ENCODE measurements at places on chromosomes 16 and 17. TPM values are rescaled to one million over a fixed set of nuclear protein-coding genes. Genes with fewer than 3 reads are reported as not detected.

GRCh38 chr17:42818379-42818778 lies 5.7 kb downstream of the BECN1 start:
- peaks cover 4% of the 10 kb centered on the region for H3K4me1 ChIP-seq
- no peak overlapping the region for H3K27ac ChIP-seq
- H3K4me3 ChIP-seq = no peak overlapping the region
- H3K36me3 ChIP-seq = peaks cover 17% of the 10 kb centered on the region

- no peaks in the 10 kb centered on the region for H3K27me3 ChIP-seq
- H3K36me3 ChIP-seq = peaks cover 6% of the 10 kb centered on the region
Measured at GRCh38 chr17:22703204-22703603, 1010.9 kb downstream of the KCNJ18 start.

DNA sequence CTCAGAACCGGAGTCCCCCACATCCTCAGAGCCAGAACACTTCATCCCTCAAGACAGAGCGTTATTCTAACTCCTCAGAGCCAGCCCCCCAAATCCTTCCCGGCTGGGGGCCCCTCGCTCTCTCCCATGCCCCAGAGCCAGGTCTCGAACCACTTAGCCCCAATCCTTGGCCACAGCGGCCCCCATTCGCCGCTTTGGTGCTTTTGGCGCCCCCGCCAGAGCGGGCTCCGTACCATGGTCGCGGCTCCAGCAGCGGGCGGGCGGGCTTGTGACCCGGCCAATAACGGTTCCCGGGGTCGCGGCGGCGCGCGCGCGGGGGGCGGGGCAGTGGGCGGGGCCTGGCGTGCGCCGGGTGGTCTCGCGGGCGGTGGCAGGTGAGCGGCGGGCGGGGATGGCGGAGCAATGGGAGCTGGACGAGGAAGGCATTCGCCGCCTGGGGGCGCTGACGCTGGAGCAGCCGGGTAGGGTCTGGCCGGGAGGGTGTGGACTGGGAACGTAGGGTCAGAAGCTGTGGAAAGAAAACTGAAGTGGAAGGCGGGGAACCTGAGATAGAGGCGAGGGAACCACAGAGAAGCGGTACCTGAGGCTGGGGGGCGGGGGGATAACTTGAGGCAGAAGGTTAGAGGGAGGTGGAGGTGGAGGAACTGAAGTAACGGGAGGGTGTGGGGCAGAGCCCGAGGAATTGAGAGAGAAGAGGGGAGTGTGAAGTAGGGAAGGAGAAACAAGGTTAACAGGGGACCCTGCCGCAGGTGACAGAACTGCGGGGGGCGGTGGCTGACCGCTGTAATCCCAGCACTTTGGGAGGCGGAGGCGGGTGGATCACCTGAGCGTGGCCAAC lies at the start of the genes KCTD19 and LRRC36:
TSS of gene KCTD19 (minus strand) at position 270 of the 838 bp plus-strand sequence. CDS start at position 236, 34 bp downstream.
TSS of gene LRRC36 (plus strand) at position 344 of the 838 bp plus-strand sequence. CDS start at position 392, 48 bp downstream.
- no peak within 1 kb of the TSS for H3K27ac ChIP-seq
- H3K36me3 ChIP-seq = no peaks in the 10 kb centered on the region
- H3K4me3 ChIP-seq = peak within 1 kb of the TSS; percentile 65
- H3K27me3 ChIP-seq = peaks cover 34% of the 10 kb centered on the region
- no peaks in the 10 kb centered on the region for H3K4me1 ChIP-seq

DNA sequence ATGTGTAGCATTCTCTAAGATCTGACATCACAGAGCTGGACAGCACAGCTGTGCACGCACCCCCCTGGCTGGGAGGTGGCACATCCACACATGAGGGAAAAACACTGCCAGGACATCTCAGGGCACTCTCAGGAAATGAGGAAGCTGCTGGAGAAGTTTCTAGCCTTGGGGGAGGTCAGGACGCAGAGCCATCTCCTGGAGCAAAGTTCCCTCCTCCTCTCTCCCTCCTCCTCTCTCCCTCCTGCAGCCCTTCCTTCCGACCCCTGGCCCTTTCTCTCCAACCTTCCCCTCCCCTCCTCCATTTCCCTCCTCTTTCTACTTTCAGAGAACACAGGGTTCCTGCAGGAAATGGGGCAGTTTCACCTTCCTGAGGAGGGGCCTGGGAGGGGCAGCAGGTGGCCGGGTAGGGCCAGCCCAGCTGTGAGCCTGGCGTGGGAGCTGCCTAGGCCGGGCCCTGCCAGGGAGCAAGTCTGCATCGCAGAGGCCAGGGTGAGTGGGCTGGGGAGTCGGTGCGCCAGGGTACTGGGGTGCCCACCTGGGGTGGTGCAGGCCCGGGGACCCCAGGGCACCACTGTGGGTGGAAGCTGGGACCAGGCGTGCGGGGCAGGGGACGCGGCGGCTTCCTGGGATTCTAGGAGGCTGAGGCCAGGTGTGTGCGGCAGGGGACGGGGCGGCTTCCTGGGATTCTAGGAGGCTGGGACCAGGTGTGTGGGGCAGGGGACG lies at the start of gene DPEP1:
TSS of gene DPEP1 (plus strand) at position 412 of the 723 bp plus-strand sequence. CDS start 16,769 bp downstream, outside the sequence.
- no peak within 1 kb of the TSS for H3K27ac ChIP-seq
- H3K27me3 ChIP-seq = no peaks in the 10 kb centered on the region
- no peaks in the 10 kb centered on the region for H3K36me3 ChIP-seq
- peak; percentile 49 for DNase-seq
- no peak within 1 kb of the TSS for H3K4me3 ChIP-seq
- H3K4me1 ChIP-seq = no peaks in the 10 kb centered on the region

KRT16 gene
- total RNA-seq = not detected

All from GM23338 (cell line).